ENCODE measurements at places on chromosomes 3 and 15. TPM values are rescaled to one million over a fixed set of nuclear protein-coding genes. Genes with fewer than 3 reads are reported as not detected.

ANKRD28 gene
- 40.9 TPM for total RNA-seq

DNA sequence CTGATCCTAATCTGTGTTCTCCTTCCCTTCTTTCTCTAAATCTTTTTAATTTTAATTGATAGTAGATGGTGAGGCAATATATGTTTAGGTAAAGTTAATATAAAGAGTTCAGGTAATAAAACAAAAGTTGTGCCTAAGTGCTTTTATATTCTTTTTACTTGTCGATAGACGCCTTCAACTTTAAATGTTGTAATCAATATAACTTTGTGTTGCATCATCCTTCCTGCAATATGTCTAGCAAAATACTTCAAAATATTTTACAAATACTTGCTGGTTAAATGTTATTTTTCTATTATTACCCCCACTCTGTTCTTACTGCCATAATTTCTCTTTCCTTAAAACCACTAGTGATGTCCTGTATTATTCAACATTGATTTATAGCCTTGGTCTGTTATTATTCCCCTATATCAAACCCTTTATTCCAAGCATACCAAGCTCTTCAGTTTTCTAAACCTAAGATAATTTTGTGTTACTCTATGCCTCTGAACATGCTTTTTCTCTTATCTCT is 92.4 kb downstream of the NAALADL2 start:
- DNase-seq, result no peak

SLC28A2 gene
- total RNA-seq, result not detected

CADPS gene
- total RNA-seq, result 2.2 TPM

DNA sequence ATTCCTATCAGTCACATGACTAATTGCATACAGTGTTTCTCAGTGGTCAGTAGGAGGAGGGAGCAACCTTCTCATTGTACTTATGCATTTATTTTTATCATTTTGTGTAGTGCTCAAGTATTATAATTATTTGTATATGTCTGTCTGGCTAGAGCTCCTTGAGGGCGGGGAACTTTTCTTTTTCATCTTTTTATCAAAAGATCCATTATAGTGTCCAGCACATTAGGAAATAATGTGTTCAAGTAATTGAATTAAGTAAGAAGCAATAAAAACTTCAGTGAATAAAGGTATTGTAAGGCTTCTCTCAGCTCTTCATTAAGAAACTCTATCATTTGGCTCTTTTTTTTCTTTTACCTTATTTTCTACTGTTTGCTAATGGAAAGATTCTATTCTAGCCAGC is 18.8 kb downstream of the FGF7 start:
- DNase-seq, result no peak

- no peak for DNase-seq
Measured at GRCh38 chr3:76943058-76943457, 96.8 kb upstream of the ROBO2 start.

RPL14 gene
- total RNA-seq, result 1,308 TPM

NR2C2 gene
- total RNA-seq, result 43.5 TPM

DNA sequence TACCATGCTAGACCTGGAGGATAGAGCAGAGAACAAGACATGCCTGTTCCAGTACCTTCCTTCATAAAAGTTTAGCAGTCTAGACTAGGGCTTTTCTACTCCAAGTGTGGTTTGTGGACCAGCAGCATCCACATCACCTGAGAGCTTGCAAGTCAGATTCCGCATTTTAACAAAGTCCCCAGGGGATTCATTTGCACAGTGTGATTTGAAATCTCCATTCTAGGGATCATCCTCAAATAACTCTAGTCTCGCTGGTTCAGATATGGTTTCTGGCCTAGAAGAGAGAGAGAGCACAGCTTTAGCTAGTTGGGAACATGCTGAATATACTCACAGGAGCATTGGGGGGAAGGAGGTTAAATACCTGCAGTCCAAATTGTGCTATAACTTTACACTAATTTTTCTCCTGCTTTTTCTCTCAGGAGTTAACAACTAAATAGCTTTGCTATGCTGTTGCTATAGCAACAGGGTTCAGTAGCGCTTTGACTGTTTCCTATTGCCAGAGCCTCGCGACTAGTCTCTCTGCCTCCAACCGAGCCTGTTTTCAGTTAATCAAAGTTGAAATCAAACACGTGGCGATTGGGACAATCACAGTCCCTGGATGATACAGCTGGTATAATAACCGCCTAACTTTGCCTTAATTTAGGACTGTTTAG is 64.0 kb upstream of the RASGRF1 start:
- no peak for DNase-seq

- no peak for DNase-seq
Measured at GRCh38 chr15:81859737-81860516, 185.9 kb downstream of the MEX3B start.

TRPM1 gene
- total RNA-seq, result not detected

ZNF280D gene
- total RNA-seq, result 60.9 TPM

GRCh38 chr15:93027413-93027812 is 61.6 kb downstream of the RGMA start:
- peak; percentile 83 for DNase-seq

DNA sequence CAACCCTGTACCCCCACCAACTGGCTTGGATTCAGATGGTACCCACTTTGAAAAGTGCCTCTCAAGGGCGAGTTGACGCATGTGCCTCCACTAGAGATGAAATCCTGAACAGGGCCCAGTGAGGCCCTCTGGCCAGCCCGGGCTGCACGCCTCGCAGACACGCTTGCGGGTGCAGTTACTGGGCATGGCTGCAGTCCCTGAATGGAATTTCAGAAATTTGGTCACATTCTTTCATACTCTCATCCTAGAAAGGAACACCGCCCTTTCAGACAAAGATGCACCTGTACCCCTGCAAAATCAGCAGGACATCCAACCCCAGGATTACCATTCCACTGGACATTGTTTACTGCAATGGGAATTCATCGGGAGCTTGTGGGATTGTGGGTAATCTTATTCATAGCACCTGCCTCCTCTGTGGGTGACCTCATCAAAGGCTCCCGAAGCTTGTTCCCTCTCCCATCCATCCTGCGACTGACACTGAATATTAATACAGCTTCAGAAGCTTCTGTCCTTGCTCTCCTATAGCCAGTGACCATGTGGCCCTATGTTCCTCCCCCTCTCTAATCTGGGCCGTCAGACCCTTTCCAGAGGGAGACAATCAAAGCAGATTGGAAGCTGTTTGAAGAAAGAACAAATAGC is 42.5 kb upstream of the TPM1 start:
- DNase-seq, result no peak

ZNF385D gene
- total RNA-seq, result 25.8 TPM

DNA sequence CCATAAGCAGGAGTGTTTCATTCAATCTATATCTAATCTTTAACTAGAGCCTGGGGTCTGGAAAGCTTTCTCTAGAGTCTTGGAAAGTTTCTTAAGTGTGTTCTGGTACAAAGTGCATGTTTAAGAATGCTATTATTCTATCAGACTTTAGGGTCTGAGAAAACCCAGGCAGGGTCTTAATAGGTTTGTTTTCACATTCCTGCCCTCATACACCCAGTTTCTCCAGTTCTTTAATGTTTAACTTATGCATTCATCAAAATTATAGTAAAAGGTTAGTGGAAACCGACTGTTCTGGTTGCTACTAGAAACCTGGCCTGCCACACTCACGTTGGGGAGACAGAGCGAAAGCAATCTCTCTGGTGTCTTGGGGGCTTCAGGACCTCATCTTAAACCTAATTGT is 102.9 kb upstream of the WDR72 start:
- no peak for DNase-seq

DNA sequence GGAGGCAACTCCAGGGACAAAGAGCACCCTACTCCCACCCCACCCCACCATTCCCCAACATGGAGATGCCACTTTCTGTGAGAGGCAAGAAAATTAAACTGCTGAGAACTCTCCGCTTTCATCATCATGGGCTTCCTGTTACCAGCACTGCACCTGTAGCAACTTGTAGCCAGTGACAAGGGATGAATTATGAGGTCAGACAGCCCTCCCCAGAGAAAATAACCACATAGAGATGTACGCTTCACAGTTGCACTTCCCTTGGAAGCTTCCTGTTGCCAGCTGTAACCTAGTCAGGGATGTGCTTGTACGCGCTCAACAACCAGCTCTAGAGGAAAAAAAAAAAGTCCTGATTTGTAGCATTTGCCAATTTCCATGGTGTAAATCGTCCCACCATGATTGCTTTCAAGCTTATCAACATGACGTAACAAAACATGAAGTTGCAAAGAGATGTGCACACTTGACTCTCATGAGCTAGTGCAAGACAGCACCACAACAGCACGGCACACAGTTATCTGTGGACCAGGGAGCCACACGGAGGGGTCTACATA is 145.4 kb downstream of the RAB11A start:
- no peak for DNase-seq

GRCh38 chr3:195070336-195070735 is 200.6 kb downstream of the XXYLT1 start:
- DNase-seq, result no peak

NAALADL2 gene
- total RNA-seq, result 12.3 TPM

DPPA2 gene
- total RNA-seq, result not detected

- no peak for DNase-seq
Measured at GRCh38 chr3:186847437-186847836, 4.9 kb downstream of the ADIPOQ start.

DNA sequence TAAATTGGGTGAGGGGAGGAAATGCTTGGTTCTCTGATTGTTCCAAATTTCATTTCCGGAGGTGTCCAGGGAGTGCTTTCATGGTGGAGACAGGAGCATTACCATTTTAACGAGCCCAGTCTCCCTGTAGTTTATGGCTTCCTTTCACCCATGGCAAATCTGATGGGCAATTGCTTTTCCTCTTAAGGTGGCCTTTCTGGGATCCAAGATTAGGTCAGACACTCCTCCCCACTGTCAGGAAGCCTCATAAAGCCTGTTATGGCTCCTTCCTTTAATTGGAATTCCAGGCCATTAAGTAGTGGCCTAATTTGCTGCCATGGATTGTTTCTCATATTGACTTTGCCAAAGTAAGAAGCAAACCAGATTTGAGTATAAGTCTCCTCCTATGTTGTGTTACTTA is 157.8 kb downstream of the PDCD6IP start:
- no peak for DNase-seq
